Stimulated activated CD4-positive, alpha-beta T cell treated with anti-CD3 and anti-CD28 coated beads, TNF-alpha, amount 100 ng/mL, for 4 hours (primary cell): ENCODE measurements at places on chromosomes 4 and X.

DNA sequence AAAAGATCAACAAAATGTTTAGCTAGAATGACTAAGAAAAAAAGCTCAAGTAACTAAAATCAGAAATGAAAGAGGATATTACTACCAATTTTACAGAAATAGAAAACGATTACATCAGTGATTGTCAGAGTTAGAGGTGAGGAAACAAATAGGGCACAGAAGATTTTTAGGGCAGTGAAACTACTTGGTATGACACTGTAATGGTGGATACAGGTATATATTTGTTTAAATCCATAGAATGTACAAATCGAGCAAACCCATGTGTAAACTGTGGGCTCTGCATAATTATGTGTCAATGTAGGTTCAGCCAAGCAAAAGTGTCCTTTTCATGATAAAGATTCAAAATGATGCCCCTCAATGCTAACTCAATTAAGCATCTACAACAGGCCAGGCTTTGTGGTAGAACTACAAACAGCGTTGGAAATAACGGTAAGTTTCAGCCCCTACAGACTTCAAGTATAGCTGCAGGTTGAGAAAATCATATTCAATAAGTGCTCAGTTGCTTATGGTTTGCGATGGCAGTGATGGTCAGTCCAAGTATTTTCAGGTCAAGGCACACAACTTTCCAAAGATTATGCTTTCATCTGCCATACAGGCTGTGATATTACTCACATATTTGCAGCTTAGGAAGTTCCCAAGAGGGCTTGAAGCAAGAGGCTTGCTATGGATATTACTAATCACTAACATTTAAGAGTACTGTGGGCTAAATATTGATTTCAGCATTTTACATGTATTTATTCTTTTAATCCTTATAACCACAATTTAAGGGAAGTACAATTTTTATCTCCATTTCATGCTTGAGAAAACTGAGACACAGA is 158.6 kb downstream of the TET2 start:
- DNase-seq, result no peak

GRCh38 chr4:89301003-89301402 is 6.6 kb downstream of the GPRIN3 start:
- no peak for DNase-seq

GRCh38 chrX:153693216-153694086 is 5.7 kb downstream of the SLC6A8 start:
- no peak for DNase-seq

- DNase-seq, result no peak
These were observed 131.7 kb upstream of the PCDH18 start for GRCh38 chr4:137664046-137664387.

DNA sequence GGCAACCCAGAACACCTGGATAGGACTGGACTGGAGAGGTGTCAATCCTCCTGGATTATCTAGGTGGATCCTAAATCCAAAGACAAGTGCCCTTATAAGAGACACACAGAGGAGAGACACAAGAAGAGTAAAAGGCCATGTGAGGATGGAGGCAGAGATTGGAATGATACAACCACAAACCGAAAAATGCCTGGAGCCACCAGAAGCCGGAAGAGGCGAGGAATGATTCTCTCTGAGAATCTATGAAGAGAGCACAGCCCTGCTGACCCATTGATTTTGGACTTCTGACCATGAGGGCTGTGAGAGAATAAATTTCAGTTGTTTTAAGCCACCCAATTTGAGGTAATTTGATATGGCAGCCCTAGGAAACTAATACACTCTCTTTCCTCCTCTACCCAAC is 20.1 kb downstream of the GPC3 start:
- DNase-seq, result no peak

DNA sequence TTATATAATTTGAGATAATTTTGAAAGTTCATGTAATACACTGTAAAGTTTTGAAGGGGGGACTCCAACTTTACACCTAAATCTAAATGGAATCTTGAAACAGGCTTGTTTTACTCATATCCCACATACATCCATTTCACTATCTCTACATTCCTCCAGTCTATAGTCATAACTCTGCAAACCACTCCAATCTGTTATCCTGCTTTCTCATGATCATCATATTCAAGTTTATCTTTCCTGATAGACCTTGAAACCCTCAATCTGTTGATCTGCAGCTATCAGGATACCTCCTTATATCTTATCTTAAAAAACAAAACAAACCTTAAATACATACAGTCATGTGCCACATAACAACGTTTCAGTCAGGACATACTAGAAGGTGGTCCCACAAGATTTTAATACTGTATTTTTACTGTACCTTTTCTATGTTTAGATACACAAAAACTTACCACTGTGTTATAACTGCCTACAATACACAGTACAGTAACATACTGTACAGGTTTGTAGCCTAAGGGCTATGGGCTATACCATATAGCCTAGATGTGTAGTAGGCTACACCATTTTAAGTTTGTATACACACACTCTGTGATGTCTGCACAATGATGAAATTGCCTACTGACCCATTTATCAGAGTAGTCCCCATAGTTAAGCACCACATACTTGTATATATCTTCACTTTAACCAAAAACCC is 14.0 kb downstream of the CHIC2 start:
- no peak for DNase-seq

- DNase-seq, result no peak
These were observed 314.9 kb downstream of the ADGRL3 start for GRCh38 chr4:61514991-61515390.

GRCh38 chr4:16852228-16852627 is 46.2 kb downstream of the LDB2 start:
- no peak for DNase-seq

DNA sequence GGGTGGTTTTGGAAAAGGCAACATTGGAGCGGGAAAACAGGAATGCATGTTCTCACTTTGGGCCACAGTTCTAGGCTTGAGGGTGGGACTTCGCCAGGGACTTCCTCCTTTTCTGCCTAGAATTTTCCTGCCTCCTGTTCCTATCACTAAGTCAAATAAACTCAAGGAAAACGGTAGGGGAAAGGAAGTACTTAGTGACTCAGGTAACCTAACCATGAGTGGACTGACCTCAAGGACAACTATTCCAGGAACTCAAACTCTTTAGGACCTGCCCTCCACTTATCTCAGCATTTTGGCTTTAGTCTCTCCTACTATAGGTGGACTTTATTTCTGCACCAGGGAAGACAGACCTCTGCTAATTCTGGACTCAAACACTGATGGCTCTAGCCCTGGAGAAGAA is 281.7 kb downstream of the ZNF674 start:
- no peak for DNase-seq

DNA sequence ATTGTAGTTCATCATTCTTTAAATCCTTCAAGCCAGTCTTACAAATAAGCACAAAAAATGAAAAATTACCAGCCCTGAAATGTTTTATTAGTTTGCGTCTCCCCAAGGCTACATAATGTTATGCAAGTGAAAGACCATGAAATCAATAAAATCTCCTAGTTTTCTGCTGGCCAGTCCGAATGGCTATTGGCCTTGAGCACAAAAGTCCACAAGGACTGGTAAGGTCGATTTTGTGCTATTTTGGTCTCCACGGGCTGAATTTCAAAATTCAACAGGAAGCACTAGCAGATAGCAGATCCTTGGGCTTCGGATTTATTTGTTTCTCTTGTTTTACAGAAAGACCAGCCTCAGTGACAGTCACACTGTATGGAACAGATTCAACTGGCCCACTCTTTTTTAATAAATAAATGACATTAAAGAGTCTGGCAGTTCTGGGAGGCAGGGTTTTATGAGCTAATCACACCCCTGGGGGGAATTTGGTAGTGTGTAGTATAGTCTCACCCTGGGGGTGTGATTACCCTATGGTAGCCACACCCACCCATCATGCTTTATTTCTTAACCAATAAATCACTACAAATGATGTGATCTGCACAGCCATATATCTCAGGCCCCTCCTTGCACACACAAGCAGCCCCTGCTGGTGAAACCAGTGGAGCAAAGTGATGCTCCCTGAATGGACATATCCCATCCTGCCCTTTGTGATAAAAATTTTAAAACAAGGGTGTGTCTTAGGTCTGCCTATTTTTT is 51.1 kb upstream of the TMEM33 start:
- DNase-seq, result no peak

GRCh38 chrX:151984328-151984727 is 9.9 kb upstream of the GABRE start:
- no peak for DNase-seq

DNA sequence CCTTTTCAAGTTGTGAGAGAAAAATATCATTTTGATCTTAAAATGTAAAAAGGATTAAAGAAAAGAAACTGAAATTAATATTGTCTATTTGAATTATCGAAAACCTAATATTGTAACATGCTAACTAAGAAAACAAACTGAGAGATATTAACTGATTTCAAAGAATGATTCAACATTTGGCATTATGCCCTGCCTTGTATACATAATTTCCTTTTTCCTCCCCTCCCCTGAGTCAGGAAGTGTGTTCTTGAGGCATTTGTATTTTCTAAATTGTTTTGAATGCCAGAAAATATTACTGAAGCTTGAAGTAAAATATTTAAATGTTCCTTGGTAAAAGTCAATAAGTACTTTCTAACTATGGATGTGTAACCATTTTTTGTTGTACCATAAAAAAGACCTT is 49.4 kb downstream of the RPS6KA3 start:
- DNase-seq, result no peak
